ENCODE measurements at places on chromosomes 12 and 14. TPM values are rescaled to one million over a fixed set of nuclear protein-coding genes. Genes with fewer than 3 reads are reported as not detected.

NYNRIN gene
- 0.26 TPM for total RNA-seq

MDM1 gene
- total RNA-seq = 6.2 TPM

B3GNT4 gene
- total RNA-seq = 0.55 TPM

ATN1 gene
- 73.9 TPM for total RNA-seq

ABHD12B gene
- not detected for total RNA-seq

TMEM233 gene
- total RNA-seq = 0.29 TPM

Measured in A549 treated with GW870086 at 1 μM for 4 hours (cell line).